ENCODE measurements at places on chromosomes 16 and 17.
A peak's percentile ranks its signal among the peaks of the same experiment; 100 is the strongest.

DNA sequence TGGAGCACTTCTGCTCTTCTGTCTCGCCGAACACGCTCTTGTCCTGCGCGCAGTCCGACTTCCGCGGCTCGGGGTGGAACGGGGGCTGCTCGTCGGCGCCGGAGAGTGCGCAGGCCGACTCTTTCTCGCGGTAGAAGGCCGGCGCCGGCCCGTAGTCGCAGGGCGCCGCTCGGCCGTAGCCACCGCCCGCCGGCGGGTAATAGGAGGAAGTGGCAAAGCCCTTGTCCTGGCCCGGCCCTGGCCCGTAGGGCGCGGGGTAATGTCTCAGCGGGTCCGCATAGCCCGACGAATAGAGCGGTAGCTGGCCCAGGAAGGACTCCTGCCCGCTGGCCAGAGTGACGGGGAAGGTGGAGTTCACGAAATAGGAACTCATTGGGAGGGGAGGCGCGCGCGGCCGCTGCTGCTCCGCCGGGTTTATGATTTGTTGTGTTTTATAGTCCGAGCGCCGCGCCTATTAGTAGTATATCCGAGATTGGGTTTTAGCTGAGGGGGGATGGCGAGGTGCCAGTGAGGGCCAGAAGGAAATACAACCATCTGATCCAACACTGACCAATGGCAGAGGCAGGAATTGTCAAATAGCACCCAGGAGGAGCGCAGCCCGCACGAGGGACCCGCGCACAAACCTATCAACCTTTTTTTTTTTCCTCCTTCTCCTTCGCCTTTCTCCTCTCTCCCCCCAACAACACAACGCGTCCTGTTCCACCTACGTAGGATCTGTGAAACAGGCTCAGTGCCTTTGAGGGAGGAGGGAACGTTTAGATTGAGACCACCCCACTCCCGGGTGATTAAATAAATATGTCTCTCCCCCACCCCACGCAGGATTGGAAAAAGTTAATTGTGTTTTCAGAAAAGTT lies 4.4 kb upstream of the HOXB5 start:
- no peak for DNase-seq

GRCh38 chr17:1673041-1673785 lies 11.5 kb downstream of the PRPF8 start:
- no peak for DNase-seq

- no peak for DNase-seq
These were observed 16.0 kb downstream of the COG7 start for GRCh38 chr16:23436951-23437350.

DNA sequence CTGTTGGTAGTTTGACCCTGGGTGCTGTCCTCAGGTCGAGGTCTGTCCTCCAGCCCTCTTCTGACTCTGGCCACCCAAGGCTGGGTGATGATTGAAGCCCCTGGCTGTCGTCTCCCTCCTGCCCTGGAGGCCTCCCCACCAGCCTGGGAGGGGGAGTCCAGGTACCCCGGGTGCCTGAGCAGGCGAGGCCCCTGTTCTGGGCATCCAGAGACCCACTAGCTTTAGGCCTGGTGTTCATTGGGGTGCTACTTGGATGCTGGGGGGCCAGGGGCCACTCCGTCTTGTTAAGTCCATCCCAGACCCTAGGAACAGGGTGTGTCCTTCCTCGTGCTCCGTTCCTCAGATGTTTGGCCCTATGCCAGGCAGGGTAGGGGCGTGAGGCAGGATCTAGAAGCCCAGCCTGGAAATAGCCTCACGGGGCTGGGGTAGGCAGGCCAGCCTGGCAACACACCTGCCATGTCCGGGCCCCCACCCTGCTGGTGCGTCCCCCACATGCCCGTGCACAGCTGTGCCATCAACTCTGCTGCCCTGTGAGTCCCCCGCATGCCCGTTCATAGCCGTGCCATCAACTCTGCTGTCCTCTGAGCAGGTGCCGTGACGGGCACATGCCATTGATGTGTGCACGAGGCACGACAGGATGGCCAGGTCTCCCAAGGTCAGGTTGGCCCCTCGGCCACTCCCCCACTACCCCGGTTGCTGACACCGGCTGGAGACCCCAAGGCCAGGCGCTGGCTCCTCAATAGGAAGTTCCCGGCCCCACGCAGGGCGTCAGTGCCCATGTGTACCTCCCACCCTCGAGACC lies 36.9 kb downstream of the GINS2 start:
- no peak for DNase-seq

DNA sequence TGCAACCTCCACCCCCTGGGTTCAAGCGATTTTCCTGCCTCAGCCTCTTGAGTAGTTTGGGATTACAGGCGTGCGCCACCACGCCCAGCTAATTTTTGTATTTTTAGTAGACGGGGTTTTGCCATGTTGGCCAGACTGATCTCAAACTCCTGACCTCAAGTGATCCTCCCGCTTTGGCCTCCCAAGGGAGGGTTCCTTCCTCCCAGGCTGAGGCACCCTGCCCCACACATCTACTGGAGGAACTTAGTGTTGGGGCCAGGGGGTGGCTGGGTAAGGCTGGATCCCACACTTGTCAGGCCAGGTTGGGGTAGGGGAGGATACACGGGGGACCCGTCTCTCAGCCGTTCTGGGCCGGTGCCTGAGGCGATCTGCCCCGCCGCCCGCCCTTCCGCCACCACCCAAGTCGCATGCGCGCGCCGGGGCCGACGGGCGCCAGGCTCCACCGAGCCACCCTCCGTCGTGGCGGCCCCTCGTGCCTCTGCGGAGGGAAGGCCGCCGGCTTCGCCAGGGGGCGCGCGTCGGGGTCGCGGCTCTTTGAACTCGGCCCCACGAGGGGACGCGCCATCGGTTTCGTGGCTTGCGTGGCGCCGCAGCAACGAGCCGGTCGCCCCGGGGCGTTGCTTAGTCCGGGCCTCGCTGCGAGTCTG lies 15.9 kb downstream of the GRB7 start:
- DNase-seq, result no peak

- DNase-seq, result no peak
These were observed 269.3 kb upstream of the TBX2 start for GRCh38 chr17:61130330-61130729.

- DNase-seq, result no peak
These were observed 53.0 kb downstream of the EPN2 start for GRCh38 chr17:19290066-19290705.

DNA sequence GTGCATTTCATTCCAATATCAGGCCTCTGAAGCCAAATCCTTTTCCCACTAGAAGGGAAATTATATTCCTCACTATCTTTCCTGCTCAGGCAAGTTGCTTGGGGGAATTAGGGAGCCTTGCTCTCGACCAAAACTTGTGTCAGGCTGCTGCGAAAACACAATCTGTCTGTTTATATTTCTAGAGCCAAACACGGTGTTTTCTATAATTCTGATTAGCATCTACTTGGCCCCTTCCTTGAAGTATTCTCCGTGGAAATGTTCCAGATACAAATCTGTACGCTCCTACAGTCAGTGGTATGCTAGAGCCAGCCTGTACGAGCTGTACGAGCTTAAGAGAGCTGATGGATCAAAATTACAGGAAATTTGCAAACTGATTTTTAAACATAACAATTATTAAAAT lies 299.3 kb upstream of the SALL1 start:
- DNase-seq, result no peak

DNA sequence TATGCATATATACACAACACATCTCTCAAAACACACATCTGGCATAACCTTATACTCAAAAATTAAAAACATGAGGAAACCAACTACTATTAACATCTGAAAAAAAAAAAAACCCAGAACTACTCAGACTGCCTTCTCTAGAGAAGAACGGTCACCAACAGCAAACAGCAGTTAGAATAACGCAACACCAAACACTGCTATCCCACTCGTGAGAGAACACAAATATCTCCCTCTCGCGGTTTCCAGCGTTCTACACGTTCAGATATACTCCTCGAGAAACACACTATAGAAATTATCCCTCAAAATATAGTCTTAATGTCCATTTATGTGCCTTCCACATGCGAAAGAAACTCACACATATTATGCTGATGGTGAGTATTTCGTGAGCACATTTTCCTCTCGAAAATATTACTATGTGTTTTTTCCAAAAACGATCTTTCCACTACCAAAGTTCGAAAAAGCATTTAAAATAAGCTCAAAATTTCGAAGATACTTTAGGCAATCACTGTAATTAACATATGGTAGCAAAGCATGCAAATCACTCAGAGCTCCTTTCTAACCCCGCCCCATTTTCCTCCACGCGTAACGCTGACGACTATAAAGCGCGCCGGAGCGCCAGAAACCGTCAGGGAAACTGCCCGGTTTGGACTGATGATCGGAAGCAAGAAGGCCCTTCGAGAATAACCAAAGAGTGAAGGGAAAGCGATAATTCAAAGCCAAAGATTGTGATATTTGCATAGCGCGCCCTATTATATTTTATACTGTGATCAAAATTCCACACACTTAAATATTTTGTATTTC lies 60.1 kb downstream of the TEX14 start:
- DNase-seq, result peak; percentile 90

GRCh38 chr17:32516940-32517701 lies 30.3 kb downstream of the CDK5R1 start:
- no peak for DNase-seq

All from stimulated activated CD8-positive, alpha-beta memory T cell treated with anti-CD3 and anti-CD28 coated beads, Interleukin-4, amount 100 ng/mL, for 24 hours (primary cell).